ENCODE measurements at places on chromosomes 5 and 9. TPM values are rescaled to one million over a fixed set of nuclear protein-coding genes. Genes with fewer than 3 reads are reported as not detected.

DNA sequence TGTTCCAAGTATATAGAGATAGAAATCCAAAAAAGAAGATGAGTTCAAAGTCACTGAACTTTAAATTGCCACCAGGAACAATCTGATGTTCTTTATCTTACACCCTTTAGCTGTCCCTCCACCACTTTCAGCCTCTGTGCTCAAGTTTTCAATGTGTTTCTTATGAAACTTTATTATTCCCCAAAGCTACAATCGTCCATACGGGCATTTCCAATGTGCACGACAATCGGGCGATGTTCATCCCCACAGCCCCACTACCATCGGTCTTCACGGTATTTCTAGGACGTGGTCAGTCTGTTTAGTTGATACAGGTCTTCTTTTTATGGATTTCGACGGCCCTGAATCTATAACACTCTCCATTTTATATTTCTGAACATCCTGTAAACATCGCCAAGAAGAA, 238.7 kb upstream of the DAP start:
- DNase-seq: no peak

- DNase-seq: no peak
These were observed 78.2 kb downstream of the RFK start for GRCh38 chr9:76316069-76316468.

- DNase-seq: no peak
These were observed 40.0 kb downstream of the PTGES start for GRCh38 chr9:129712634-129713401.

Gene FCN2
- total RNA-seq: not detected

GRCh38 chr9:95055334-95055850, 262.1 kb downstream of the FANCC start:
- no peak for DNase-seq

Gene RABGAP1
- total RNA-seq: 26.3 TPM

DNA sequence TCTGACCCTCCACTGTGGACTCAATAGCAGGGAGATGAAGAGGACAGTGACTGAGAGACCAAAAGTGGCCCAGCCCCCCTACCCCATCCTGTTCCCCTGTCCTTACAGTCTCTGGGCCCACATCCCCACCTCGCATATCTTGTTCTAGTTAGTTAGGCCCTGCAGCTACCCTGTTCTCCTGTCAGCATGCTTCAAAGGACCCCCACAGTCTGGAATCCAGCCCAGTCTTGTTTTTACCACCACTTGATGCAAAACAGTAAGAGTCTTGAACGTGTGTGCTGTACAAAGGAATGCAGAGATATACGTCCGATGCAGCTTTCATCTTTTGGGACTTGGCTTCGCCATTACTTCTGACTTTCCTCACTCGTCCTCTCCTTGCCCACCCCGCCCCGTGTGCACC, 12.2 kb upstream of the POMT1 start:
- no peak for DNase-seq
